B cell (primary cell): ENCODE measurements at places on chromosomes 13 and 19.

GRCh38 chr13:91142572-91142971 is 204.9 kb upstream of the MIR17HG start:
- DNase-seq, result no peak

DNA sequence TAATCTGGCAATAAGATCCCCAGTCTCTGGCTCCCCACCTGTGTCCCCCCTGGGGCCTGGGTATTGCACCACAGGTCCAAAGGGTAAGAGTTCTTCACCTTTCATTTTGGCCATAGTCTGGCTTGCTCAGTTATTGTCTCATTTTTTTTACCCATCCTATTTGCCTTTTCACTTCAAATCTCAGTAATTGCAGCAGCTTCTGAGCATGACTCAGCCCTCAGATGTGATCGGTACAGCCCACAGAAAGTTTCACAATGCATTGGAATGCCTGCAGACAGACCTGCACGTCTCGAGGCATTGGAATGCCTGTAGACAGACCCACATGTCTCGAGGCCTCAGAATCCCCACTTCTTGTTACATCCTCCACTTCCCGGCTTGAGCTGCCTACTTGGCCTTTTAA is 173.6 kb downstream of the NUFIP1 start:
- DNase-seq, result no peak

DNA sequence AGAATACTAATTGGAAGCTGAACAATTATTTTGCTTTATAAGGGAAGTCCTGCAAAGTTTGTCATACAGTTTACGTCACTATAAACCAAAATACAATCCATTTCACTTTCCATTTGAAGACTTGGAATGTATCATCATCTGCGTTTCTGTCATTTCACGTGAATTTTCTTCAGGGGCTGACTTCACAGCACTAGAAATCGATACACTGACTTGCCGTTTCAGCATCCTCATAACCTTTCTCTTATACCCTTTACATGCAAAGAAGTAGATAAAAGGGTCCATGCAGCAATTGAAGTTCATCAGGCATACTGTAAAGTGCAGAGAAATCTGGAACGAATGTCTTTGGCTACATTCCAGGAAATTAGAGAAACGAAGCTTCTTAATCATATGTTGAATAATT is 12.2 kb downstream of the GPR183 start:
- DNase-seq, result no peak

GRCh38 chr19:49104229-49104864 is 9.8 kb upstream of the LIN7B start:
- peak; percentile 32 for DNase-seq

- no peak for DNase-seq
Observed at GRCh38 chr13:79867254-79867653, 386.3 kb downstream of the NDFIP2 start.

DNA sequence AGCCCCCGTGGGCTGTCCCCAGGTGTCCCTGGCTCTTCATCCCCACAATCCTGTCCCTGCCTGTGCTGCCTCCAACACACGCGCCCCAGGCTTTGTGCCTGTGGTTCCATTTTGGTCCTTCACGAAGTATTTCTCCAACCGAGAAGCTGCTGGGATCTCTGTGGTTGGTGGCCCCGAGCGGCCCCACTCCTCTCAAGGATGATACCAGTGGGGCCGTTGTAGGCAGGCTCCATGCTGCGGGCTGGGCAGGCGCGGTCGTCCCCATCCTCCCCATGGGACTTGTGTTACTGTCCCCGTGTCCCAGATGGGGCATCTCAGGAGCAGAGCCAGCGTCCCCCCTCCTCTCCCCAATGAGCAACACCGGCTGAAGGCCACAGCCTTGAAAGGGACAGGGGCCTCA is 3.7 kb upstream of the ZNF554 start:
- no peak for DNase-seq

DNA sequence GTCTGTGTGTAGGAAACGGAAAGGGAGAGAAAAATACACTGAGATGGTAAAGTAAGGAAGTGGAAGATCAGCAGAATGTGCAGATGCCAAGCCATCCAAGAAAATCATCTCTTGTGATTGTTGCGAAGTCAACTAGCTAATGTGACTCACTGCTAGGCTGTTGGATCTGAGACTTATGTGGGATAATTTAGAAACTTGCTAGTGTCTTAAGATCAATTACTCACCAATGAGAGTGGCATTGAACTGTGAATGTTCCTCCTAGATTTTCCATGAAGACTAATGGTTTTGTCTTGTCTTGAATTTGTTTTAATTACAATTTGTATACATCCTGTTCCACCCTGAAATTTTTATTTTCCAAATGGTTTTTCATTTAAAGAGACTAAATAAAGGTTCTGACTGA is 771.6 kb downstream of the EFNB2 start:
- DNase-seq, result no peak

- no peak for DNase-seq
Observed at GRCh38 chr13:62627226-62627625, 1211.6 kb upstream of the PCDH20 start.

GRCh38 chr13:99132295-99132835 is 68.3 kb upstream of the UBAC2 start:
- no peak for DNase-seq

GRCh38 chr13:75325711-75326110 is 156.3 kb downstream of the TBC1D4 start:
- DNase-seq, result no peak

DNA sequence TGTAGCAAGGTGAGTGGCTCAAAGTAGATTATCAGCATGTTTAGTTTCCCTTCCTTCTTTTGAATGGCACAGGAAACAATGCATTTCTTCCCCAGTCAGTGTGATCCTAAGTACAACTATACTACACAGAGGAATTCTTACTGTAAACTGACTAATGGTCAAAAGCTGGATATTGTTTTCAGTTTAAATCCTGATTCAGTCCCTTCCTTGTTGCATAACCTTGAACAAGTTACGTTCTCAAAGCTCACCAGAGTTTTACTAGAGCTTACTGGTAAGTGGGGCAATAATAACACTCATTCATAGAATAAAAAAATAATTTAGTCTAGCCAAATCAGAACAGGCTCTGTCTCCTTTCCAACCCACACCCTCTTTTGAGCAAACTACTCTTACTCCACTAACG is 180.1 kb downstream of the POSTN start:
- no peak for DNase-seq

GRCh38 chr19:2027361-2027760 is 11.8 kb upstream of the BTBD2 start:
- no peak for DNase-seq

- no peak for DNase-seq
Observed at GRCh38 chr13:36207672-36208071, 6.7 kb downstream of the SOHLH2 start.

DNA sequence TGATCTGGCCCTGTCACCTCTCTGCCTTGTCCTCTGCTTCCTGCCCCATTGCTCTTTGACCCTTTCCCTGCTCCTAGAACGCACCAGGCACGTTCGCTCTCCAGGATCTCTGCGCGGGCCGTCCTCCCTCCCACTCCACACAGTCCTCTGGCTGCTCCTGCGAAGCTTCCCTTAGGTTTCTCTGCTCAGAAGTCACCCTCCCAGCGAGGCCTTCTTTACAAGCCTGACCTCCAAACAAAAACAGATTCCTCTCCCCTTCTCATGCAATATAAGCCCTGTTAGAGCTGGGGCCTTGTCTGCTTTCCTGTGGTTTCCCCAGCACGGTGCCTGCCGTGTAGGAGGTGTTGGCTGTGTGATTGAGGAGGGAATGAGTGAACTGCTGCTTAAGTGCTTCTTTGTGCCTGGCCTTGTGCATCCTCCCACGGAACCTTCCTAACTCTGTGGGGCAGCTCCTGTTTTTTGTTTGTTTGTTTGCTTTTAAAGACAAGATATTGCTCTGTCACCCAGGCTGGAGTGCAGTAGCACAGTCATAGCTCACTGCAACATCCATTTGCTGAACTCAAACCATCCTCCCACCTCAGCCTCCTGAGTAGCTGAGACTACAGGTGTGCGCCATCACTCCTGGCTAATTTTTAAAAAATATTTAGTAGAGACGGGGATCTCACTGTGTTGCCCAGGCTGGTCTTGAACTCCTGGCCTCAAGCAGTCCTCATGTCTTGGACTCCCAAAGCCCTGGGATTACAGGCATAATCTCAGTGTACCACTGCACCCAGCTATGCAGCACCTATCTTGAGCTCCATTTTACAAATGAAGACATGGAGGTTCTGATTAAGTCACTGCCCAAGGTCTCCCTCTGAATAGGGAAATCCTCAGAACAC is 82.0 kb downstream of the SIPA1L3 start:
- DNase-seq, result no peak

DNA sequence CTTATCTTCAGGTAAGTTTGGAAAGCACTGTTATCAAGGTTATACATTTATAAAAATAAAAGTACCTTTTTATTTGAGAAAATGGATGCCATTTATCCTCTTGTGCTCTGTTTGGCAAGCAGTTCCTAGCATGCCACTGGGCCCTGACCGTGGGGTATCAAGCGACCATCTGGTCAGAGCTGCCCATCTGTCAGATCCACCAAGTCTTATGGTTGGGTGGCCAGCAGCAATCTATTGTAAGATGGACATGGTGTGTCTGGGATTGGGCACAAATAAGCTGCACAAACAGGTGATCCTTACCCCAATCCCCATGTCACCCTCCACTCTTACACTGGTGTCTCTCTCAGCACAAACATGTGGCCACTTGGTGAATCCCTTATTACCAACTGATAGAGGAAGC is 178.5 kb downstream of the DLEU7 start:
- no peak for DNase-seq

DNA sequence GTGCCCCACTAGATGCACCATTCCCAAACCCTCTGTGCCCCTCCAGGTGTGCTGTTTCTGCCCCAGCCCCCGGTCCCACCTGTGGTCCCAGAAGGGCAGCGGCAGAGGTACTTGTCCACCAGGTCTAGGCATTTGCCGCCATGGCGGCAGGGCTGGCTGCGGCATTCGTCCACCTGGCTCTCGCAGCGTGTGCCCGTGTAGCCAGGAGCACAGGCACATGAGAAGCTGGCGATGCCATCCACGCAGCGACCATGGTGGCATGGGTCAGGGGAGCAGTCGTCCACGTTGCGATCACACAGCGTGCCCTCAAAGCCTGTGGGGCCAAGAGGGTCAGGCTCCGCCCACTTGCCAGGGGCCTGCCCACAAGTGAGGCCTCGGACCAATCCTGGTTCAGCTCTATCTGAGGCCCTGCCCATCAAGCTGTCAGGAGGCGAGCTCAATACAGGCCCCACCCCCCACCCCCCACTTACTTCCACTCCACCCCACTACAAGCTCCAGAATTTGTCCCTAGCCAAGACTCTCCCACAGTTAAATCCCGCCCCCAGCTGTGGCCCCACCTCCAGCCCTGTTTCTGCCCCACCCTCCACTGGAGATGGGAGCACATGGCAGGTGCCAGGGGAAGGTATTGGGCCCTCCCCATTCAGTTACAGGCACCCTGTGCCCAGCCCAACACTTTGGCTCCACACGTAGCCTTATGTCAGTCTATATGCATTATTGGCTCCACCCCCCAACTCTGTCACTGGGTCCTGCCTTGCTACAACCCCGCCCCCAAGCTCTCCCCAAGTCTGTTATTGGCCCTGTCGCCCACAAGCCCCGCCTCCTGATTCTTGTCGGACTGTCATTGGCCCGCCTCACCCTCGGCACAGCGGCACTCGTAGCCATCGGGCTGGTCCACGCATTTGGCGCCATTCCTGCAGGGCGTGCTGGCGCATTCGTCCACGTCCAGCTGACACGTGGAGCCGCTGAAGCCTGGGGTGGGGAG is 13.5 kb downstream of the NOTCH3 start:
- no peak for DNase-seq

DNA sequence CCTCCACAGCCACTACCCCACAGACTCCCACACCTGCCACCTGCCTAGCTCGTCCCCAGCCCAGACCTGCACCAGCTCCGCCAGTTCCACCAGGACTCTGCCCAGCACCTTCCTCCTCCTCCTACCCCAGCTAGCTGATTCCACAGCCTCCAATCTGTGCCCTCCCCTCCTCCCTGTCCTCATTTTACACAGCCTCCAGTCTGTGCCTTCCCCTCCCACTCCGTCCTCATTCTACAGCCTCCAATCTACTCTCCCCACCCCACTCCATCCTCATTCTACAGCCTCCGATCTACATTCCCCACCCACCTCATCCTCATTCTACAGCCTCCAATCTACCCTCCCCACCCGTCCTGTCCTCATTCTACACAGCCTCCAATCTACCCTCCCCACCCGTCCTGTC is 7.3 kb downstream of the MYDGF start:
- no peak for DNase-seq

DNA sequence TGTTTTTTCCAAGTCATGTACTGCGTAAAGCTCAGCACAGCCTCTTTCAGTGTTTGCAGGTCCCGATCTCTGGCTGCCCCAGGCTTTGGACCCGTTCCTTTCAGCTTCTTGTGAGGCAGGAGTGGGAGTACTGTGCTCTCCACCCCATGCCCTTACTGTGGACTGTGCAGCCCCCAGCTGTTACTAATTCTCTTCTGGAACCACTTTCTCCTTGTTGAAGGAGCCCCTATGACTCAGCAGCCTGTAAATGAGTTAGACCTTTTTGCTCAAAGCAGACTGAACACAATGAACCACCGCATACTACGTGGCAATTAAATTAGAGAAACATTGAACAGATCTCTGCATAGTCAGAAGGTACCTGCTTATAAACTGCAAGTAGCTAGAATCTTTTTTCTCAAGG is 39.0 kb downstream of the SERTM1 start:
- no peak for DNase-seq

DNA sequence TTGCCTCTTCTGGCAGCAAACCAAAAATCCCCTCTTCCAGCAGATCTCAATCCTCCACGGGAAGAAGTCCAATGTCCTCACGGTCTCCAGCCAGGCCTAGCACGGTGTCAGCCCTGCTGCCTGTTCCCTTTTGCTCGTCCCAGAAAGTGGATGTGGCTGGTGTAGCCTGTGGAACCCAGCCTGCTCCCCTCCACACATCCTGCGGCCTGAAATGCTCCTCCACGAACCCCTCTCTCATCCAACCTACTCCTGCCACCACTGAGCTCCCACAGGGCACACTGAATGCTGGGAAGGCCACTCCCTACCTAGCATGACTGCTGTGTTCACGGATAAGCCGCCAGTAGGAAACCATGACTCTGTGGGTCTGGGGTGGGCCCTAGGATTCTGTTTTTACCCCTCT is 3.0 kb downstream of the MBOAT7 start:
- DNase-seq, result no peak

- DNase-seq, result no peak
Observed at GRCh38 chr13:20206698-20207235, 14.0 kb upstream of the GJB2 start.

DNA sequence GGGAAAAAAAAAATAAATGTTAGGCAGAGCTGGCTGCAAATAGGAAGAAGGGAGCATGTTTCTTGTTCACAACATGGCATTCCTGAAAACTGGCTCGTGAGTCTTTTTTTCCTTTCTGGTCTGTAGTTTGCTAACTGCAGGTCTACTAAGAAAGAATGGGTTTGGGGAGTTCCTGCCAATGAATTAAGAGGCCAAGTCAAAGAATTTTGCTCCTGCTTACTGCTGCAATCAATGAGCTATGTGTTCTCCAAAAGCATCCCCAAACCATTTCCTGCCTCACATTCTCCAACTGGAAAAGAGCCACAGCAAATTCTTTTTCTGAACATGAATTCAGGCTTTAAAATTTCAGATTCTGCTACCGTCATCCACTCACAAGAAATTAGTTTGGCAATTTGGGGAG is 88.6 kb downstream of the DCT start:
- DNase-seq, result no peak
